Activated naive CD4-positive, alpha-beta T cell treated with Interleukin-2 at 50 U/mL for 16 hours (primary cell): ENCODE measurements at places on chromosomes 4 and X.

- DNase-seq = peak; percentile 8
Observed at GRCh38 chrX:9566150-9566621, 101.3 kb downstream of the TBL1X start.

DNA sequence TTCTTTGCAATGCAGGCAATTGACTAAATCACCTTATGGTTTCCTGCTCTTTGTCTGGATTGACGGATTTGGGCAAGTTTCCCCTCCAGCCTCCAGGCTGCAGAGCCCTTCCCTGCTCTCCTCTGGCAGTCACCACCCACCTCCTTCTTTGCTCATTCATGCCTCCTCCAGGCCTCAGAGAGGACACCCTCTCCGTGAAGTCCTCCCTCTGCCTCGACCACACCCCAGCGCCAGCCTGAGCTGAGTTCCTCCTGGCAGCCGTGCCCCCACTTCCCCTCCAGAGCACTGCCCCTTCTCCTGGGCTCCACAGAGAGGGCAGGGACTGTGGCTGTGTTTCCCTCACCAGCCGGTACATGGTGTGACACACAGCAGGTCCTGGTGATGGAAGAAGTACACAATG lies 53.7 kb downstream of the DCTD start:
- DNase-seq = no peak

GRCh38 chr4:76954489-76954888 lies 4.9 kb downstream of the SEPTIN11 start:
- no peak for DNase-seq

DNA sequence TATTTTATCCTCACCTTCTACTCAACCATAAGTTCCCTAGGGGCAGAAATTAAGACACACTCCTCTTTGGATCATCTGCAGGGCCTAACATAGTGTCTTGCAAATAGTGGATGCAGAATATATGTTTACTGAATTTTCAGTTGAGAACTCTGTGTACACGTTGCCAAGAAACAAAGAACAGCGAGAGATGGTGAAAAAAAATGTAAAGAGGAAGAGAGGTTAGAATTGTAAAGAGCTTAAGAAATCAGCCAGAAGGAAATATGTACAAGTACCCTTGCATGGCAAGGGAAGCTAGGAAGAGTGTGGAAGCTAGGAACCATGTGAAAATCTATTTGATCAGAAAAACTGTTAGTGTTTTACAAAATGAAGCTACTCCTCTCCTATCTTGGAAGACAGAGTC lies 431.0 kb downstream of the SMARCA1 start:
- DNase-seq = no peak

DNA sequence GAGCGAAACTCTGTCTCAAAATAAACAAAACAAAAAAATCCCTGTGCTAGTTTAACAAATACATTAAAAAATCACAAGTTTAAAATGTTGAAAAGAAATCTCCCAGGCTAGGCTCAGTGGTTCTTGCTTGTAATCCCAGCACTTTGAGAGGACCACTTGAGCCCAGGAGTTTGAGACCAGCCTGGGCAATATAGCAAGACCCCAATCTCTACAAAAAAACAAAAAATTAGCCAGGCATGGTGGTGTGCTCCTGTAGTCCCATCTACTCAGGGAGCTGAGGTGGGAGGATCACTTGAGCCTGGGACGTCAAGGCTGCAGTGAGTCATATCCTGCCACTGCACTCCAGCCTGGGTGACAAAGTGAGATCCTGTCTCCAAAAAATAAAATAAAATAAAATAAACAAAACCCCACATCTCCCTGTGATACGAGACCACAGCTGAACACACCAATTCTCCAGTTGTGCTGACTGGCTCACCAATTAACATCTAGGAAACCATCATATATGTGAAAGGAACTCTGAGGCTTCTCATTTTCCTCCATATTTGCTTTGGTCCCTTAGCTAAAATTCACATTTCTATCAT lies 7.3 kb downstream of the RPS4X start:
- DNase-seq = peak; percentile 14

DNA sequence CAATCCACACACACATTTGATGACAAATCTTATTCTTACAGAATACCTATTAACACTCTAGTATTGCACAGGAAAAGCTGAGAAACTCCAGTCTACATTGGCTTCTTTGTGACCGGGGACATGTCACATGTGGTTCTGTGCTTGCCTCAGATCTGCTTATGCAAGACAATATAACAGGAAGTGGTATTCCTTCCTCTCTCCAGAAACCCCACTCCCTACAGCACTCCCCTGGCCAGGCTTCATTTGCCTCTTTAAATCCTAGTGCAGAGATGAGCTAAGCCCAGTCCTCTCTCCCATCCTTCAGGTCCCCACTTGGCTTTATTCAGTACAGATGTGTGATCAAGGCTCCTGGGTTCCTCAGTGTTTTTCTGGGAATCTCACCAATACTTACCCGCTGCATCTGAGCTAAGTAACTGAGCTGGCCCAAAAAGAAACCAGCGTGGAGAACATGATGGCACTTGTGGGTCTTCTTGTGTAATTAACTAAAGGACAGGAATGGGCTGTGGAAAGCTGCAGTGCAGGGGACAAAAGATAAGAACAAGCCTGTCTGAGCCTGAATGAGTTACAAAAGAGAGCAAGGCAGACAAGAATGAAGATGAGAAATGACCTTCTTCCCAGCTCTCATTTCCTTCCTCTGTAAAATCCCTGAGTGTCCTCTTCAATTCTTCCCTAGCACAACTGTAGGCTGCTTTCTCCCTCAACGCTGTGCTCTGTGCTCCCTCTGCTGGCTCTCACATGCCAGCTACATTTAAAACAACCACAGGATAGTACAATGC lies 105.6 kb downstream of the HNRNPD start:
- peak; percentile 38 for DNase-seq

GRCh38 chr4:74125029-74125428 lies 26.0 kb upstream of the CXCL2 start:
- no peak for DNase-seq

DNA sequence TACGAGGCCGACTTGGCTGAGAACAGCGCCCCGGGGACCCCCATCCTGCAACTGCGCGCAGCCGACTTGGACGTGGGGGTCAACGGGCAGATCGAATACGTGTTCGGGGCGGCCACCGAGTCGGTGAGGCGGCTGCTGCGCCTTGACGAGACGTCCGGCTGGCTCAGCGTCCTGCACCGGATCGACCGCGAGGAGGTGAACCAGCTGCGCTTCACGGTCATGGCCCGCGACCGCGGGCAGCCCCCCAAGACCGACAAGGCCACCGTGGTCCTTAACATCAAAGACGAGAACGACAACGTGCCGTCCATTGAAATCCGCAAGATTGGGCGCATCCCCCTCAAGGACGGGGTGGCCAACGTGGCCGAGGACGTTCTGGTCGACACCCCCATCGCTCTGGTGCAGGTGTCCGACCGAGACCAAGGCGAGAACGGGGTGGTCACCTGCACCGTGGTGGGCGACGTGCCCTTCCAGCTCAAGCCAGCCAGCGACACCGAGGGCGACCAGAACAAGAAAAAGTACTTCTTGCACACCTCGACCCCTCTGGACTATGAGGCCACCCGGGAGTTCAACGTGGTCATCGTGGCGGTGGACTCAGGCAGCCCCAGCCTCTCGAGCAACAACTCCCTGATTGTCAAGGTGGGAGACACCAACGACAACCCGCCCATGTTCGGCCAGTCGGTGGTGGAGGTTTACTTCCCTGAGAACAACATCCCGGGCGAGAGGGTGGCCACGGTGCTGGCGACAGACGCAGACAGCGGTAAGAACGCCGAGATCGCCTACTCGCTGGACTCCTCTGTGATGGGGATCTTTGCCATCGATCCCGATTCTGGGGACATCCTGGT lies 2.4 kb downstream of the PCDH7 start:
- no peak for DNase-seq

- no peak for DNase-seq
Observed at GRCh38 chrX:149205937-149206336, 299.2 kb downstream of the IDS start.
